ENCODE measurements at places on chromosomes 5 and 9.
A peak's percentile ranks its signal among the peaks of the same experiment; 100 is the strongest.

- DNase-seq = no peak
These were observed 370.8 kb upstream of the MEF2C start for GRCh38 chr5:89253666-89254352.

- no peak for DNase-seq
These were observed at the start of gene NIPAL4 for GRCh38 chr5:157459715-157460599. Gene NIPAL4, plus strand, starts transcription at chr5:157460213. Its CDS starts 108 bp downstream, at chr5:157460321.

DNA sequence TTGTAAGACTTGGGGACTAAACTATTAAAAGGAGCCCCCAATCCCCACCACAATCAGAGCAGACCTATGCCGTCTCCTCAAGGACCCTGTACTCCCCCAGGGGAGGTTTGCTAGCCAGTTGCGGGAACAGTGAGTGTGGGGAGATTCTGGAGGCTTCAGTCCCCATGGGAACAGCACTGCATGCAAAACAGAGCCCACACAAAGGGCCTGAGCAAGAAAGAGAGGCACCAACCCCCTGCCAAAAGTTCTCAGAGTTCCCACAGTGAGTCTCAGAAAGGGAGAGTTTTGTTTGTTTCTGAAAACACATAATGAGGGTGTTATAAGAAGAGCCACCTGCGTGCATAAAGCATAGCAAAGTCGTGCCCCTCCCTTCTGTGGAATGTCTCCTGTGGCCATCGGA is 56.6 kb downstream of the CFAP90 start:
- no peak for DNase-seq

DNA sequence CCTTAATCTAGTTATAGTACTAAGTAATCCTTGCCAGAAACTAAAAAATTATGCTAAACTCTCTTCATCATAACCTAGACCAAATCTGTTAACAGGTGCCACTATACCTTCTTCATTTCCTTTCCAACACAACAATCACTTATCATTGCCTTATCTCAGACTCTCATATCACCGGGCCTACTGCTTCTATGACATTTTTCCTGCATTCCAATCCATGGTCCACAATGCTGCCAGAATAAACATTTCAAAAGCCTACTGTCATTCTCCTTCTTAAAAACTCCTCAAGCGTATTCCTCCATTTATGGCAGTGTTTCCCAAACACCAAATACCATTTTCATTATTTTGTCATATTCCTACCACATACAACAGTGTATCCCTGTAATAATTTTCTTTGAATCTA is 6.5 kb downstream of the PPP6C start:
- DNase-seq = no peak

GRCh38 chr9:6711403-6711802 is 46.4 kb upstream of the KDM4C start:
- DNase-seq = no peak

DNA sequence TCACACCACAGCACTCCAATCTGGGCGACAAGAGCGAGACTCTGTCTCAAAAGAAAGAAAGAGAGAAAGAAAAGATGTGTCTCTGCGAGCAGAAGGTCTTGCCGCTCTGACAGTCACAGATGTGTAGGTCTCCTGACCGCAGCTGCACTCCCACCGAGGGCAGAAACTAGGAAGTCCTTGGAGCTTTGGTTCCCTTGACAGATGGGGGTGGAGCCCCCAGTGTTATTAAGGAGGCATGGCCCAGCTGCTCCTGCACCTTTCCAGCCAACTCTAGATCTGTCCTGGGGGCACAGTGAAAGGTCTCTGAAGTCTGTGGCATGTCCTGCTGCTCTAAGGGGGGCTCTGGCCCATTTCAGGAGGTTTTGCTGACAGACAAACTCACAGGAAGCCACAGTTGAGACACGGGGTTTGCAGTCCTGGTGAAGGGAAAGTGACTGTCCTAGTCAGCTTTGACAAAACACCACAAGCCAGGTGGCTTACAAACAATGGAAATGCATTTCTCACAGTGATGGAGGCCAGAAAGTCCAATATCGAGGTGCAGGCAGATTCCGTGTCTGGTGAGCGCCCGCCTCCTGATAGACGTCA is 9.0 kb upstream of the DIPK1B start:
- DNase-seq = no peak

DNA sequence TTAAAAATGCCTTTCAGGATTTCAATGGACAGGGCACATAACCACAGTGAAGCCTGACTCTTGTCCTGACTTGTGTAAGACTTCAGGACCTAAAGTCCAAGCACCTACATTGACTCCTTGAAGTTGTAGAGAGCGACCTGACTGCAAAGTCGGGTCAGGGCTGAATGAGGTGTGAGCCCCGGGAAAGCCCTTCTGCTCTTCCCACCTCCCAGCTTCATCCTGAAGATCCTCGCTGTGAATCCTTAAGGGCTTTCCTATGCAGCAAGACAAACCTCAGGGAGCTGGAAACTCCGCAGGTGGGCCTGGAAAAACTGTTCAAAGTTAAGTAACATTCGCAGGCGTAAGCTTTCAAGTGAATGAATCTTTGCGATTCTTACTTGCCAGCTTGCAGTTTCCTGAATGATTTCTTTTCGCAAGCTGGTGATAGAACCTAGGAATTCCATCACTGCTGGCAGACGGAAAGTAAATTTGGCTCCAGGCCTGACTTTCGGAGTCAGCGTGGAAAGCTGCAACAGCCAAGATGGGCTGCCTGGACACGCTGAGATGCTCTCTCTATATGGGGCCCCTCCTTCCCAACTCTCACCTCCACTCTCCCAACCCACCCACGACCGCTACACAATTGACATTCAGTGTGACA is 10.9 kb downstream of the SEMA5A start:
- no peak for DNase-seq

- DNase-seq = no peak
These were observed 46.9 kb downstream of the ACTBL2 start for GRCh38 chr5:57435701-57436134.

DNA sequence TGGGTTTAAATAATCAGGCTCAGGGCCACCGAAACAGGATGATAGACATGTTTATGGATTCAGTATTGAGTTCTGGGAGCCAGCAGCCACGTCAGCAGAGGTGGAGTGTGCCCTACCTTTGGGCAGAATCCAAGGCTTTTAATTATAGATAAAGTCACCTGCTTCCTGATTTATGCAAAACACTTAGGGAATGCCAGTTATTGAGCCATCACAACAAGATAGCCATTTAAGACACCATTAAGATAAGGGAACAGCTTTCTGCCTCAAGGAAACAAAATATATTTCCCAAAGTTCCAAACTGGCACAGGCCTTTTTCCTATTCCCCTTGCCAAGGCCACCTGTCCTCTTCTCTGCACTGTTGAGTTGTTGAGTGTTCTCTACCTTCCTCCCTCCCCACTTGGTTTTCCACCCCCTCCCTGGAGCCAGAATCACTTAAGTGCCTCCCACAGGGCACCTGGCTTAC is 2.4 kb downstream of the CCL28 start:
- DNase-seq = no peak

- no peak for DNase-seq
These were observed 117.7 kb downstream of the TARS1 start for GRCh38 chr5:33558489-33558888.

- DNase-seq = no peak
These were observed 99.9 kb upstream of the RAD23B start for GRCh38 chr9:107183176-107183575.

DNA sequence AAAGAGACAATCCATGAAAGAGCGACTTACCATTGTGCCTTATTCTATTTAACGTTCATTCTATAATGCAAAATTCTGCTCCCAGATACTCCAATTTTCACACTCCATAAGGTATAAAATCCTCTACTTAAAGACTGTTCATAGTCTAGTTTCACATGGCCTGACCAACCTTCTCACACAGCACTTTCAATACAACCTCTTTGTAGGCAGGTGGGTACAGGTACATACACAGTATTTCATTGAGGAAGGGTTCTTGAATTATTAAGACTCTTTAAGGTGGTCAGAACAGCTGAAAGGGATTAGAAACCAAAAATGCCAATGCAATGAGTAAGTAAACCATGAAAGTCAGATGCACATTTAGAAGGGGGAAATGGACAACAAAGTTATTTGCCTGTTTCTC is 352.0 kb downstream of the PARP8 start:
- DNase-seq = no peak

GRCh38 chr9:120713257-120714087 is 798 bp downstream of the MEGF9 start:
- DNase-seq = peak; percentile 10

GRCh38 chr9:20848490-20848889 is 164.4 kb downstream of the FOCAD start:
- DNase-seq = no peak

DNA sequence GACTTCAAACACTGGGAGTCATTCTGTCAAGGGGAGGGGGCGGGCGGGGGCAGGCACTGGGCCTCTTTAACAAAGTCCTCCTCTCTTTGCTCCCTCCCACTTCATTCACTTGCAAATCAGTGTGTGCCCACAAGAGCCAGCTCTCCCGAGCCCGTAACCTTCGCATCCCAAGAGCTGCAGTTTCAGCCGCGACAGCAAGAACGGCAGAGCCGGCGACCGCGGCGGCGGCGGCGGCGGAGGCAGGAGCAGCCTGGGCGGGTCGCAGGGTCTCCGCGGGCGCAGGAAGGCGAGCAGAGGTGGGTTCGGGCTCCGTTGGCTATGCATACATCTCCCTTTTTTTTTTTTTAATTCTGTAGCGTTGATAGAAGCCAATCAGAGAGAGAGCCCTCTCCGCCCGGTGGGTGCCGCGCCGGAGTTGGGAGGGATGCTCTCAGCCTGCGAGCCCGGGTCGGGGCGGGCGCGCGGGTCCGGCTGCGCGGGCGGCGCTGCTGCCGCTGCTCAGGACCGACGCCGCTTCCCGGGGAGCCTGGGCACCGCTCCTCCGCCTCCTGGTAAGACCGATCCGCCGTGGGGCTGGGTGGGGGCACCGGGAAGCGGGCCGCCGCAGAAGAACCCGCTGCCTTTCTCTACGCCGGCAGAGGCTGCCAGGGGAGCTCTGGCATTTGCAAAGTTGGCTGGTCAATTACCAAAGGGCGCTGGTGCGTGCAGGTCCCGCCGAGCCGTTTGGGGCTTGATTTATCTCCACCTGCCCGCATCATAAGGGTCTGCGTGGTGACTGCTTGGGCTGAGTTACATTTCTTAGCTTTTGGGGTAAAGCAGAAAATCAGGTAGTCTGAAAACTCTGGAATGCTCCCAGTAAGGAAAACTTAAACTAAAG is at the start of gene CDH6:
CDH6 (plus strand) TSS at position 96 of the 877 bp plus-strand sequence. CDS start 73,788 bp downstream, outside the sequence.
- no peak for DNase-seq

GRCh38 chr9:105421154-105421553 is 26.7 kb upstream of the FSD1L start:
- DNase-seq = no peak

- no peak for DNase-seq
These were observed 113.8 kb upstream of the CCL21 start for GRCh38 chr9:34823778-34824177.

- no peak for DNase-seq
These were observed 114.2 kb downstream of the TTC39B start for GRCh38 chr9:15192856-15193255.
